ENCODE measurements at places on chromosomes 2 and 18.

DNA sequence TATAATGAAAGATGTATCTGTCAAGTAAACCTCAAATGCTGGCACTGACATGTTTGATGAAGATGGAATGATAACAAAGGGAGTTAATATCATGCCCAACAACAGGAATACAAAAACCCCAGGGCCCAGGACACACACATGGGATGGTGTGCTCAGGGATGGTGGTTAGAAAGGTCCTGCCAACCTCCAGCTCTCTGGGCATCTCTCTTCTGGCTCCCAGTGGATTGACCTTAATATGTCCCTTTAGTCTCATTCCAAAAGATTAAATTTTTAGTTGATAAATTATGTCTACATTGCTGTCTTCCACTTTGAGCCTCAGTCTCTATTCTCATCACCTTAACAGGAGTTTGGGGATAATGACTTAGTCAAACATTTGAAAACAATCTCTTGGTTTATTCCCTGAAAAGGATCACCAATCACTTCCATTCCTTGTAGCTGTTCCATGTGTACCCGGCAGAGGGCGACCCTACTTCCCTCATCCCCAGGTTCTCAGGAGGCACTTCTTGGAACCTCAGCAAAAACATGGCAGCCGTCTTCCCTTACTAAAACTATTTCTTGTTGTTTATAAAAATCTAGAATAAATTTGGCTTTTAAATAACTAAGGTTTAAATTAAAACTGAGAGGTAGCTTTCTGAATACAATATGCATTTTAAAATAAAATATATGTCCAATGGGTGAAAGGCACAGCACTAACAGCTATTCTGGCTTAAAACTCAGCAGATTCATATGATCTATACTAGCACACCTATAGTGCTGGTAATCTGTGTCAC, 29.6 kb downstream of the MCEE start:
- peak; percentile 70 for DNase-seq

DNA sequence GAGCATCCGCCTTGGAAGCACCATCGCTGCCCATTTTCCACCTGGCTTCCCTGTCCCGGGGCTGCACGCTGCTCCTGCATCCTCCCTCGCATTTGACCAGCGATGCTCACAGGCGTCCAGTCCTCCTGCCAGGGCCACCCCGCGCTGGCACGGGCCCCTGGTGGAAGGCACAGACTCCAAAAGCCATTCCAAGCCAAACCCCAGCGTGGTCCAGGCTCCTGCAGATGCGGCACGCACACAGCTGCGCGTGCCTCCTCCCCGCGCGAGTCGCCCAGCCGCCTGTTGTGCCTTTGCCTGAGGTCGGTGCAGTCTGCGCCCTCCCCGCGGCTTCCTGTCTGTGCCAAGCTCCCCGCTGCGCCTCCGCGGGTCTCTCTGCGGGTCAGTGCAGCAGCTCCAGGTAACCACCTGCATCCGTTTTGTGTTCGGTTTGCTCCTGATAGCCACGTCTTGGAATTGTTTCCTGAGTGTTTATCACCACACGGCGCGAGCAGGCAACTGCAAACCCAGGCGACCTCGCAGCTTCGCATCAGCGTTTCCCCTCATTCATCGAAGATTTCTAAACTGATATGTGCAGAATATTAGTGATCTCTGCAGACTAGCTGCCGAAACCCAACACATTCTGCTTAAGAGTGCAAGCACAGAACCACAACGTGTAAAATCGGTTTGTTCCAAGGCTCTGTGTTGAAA, 65.2 kb upstream of the SALL3 start:
- no peak for DNase-seq

GRCh38 chr2:76599732-76600368, 889.1 kb upstream of the GCFC2 start:
- DNase-seq, result peak; percentile 78

DNA sequence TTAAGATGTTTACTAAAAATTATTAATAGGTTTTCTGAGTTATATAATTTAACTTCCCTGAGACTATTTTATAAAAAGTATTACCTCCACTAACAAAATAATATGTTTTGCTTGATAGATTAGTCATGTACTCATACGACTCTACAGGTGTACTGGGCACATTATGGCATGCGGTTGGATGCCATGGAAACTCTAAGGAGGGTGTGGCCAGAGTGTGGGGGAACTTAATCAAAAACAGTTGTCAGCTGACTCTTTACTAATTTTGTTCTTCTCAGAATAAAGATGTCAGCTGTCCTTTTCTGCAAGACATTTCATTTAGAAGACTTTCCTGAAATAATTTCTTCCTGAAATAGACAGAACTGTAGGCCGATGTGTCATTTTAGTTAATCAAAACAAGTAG, 228.3 kb upstream of the SIX3 start:
- no peak for DNase-seq

GRCh38 chr2:86455181-86455580, 14.0 kb downstream of the KDM3A start:
- DNase-seq, result no peak

DNA sequence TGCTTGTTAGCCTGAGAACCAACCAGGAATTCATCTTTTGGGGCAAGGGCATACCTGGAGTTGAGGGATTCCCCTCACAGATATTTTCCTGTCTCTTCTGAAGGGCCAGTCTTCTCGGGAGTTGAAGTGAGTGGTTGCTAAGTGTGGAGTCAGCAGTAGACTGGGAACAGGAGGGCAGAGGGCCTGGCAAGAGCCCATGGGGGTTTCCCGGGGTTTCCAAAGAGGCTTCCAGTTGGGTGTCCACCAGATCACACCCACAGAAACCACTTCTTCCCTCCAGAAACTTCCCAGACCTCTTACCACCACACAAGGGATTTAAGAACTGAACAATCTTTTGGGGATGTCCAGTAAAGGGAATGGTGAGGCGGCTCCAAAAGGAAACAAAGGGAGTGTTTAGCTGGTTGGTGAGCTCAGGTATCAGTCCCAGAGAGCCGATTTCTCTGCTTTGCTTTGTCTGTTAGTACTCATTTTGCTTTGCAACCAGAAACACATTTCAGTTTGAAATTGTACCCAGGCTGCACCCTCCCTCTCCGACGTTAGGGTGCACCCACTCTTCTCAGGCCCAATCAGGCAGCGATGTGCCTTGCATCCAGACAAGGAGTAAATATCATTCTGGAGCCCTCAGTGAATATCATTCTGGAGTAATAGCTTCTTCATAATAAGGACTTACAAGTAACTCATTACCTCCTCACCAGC, 47.5 kb upstream of the SPATS2L start:
- no peak for DNase-seq

DNA sequence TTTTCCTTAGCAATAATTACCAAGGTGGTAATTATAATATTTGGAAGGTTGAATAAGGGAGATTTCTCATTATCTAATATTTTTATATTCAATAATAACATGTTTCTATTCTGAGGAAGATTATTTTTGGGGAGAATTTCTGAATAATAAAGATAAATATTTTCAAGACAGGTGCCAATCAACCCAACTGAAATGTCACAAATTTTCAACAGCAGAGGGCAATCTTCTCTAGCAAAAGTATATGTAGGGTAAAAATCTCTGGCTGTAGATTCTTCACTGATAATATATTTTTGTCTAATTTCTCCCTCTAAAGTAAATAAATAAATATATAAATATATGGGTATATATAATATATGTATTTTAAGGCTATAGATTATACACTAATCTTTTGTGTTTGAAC, 1187.2 kb upstream of the CRIM1 start:
- no peak for DNase-seq

DNA sequence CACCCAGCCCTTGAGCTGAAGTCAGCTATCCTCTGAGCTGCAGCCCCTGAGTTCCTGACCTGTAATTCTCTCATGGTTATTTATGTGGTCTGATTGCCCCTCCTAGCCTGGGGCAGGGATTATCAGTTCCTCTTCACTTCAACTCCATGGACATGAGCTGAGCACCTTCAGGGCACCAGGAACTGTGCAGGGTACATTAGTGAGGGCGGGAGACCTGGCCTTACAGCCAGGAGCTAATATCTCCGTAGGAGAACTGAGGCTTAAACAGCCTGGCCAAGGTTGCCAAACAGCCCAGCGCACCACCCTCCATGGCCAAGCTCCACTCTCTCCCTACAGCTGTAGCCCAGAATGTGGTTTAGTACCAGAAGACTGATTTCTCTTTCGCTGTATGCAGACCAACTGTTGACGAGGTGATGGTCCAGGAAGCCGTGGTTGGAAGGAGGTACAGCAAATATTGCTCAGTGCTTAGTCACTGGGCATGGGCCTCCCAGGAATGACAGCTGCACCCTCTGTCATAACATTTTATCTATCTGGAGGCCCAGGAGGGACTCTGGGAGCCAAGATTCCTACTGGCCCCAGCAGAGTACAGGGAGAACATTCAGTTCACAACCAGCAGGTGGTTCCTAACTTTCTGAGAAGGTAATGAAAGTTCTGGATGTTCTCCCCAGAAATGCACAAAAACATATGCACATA, 228.7 kb upstream of the SIX2 start:
- peak; percentile 33 for DNase-seq

GRCh38 chr2:103401621-103402020, 639.8 kb downstream of the TMEM182 start:
- no peak for DNase-seq

GRCh38 chr2:52253416-52253980, 1221.6 kb upstream of the NRXN1 start:
- DNase-seq, result no peak

DNA sequence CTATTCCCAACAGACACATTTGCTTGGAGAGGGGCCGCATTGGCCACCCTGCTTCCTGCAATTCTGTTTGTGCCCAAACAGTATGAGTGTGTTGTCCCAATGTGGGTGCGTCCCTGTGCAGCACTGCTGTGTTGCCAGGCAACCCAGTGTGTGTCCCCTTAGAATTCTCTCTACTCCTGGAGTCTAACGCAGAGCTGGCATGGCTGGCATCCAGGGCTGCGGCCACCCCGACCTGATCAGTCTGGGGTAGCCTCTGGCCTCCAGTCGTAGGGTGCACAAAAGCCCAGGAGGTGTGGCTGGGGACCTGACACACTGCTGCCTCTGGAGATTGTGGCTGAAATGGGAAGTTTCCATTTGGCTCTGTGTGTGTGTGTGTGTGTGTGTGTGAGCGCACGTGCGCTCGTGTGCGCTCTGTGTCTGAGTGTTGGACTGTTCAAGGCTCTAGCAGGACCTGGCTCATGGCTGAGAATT, 48.0 kb downstream of the TEX44 start:
- DNase-seq, result peak; percentile 88

DNA sequence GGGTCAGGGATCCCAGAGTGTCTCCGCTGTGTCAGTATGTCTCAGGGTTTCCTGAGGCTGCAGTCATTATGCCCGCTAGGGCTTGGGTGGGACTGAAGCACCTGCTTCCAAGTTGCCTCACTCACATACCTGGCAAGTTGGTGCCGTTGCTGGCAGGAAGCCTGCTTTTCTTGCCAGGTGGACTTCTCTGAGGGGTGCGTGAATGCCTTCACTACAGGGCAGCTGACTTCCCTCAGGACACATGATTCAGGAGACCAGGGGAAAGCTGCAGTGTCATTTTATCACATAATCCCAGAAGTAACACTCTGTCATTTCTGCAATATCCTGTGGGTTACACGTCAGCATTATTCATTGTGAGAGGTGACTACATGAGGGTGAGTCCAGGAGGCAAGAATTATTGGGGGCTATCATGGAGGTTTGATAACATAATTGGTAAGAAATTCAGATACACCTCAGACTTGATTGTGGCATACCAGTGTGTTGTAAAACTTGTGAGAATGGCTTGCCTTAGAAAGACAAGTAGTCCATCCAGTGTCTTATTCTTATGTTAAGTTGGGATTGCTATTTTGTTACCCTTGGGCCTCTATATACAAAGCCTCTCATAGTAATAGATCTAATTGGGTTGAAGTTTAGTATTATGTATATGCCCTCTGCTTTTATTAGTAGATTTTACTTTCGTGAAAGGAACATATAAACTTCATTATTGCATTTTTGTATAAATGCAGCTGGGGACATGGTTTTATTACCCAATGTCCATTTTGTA, 44.1 kb downstream of the NEDD4L start:
- DNase-seq, result no peak

GRCh38 chr2:223613017-223613950, 11.1 kb upstream of the SCG2 start:
- peak; percentile 6 for DNase-seq

GRCh38 chr2:109512076-109512475, 101.7 kb downstream of the SEPTIN10 start:
- DNase-seq, result no peak

GRCh38 chr2:180101846-180102245, 94.7 kb upstream of the CWC22 start:
- no peak for DNase-seq

GRCh38 chr18:3448838-3449511, 997 bp upstream of the TGIF1 start:
- DNase-seq, result peak; percentile 87

GRCh38 chr2:182048088-182048487, 62.4 kb downstream of the PPP1R1C start:
- no peak for DNase-seq

GRCh38 chr2:160731856-160732255, 238.2 kb upstream of the RBMS1 start:
- DNase-seq, result no peak

DNA sequence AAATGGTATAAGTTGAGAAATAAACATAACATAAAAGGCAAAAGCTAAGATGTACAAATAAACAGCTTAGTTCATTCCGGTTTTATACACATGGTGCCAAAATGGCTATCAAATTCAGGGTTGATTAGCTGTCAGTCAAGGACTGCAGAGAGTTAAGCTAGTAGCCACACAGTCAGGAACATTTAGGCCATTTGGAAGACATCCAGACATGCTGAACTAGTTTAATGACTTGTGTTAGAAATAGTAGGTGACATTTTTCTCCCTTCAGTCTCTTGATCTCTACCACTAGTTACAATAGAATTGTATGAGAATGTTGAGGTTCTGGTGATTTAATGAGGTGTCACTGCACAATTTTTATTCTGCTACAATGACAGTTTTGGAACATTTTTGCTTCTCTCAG, 394.4 kb upstream of the SPHKAP start:
- no peak for DNase-seq

- no peak for DNase-seq
These were observed 46.3 kb downstream of the ANKMY1 start for GRCh38 chr2:240511351-240512108.

GRCh38 chr2:226310146-226310545, 489.5 kb downstream of the IRS1 start:
- no peak for DNase-seq

- no peak for DNase-seq
These were observed 104.4 kb upstream of the MAPRE2 start for GRCh38 chr18:34936772-34937171.

- no peak for DNase-seq
These were observed 977.3 kb upstream of the CDH2 start for GRCh38 chr18:29154196-29154757.

- DNase-seq, result no peak
These were observed 86.0 kb upstream of the SNTG2 start for GRCh38 chr2:864501-865106.

GRCh38 chr2:235458839-235459273, 35.0 kb upstream of the AGAP1 start:
- no peak for DNase-seq

DNA sequence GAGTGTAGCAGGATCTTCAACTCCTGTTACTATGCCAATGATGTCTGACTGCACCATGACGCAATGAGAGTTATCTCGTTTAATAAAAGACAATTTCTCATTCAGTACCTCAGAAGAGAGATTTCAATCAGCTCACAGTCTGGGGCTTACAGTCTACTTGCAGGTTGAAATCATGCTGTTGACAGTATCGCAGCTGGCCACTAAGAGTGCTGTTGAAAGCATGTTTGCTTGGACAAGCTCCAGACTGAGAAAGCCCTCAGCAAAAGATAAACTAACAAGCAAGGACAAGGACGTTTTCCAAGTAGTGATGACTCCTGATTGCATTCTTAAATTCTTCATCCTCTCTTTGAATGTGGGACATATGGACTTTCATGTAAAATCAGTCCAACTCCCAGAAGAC, 145.2 kb upstream of the SYT4 start:
- no peak for DNase-seq
